ENCODE measurements at places on chromosomes 5 and 9.

- no peak for DNase-seq
Observed at GRCh38 chr5:146249801-146250200, 46.4 kb downstream of the RBM27 start.

DNA sequence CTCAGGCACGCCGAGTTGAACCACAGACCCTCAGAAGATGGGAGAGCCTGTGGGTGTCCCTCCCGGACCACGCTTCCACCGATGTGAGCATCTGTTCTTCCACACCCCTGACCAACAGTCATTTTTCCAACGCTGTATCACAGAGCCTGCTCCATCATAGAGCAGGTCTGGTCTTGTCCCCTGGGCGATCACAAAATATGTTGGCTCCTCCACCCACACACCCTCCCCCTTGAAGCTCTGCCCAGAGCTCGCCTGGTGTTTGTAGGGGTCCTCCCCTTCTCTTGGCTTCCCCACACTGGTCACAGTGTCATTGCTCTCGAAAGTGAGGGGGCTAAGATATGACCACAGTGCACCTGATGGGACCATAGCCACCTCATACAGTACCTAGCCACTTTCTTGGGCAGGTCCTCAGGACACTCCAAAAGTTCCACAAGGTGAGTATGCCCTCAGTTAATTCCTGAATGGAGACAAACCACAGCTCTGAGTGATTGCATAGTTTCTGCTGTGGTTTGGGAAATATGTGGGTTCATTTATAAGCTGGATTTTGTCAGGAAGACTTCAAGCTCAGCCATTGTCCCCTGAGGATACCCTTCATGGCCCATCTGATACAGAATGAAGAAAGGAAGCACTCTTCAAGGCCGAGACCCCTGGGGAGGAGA lies 3.5 kb upstream of the ZNF618 start:
- DNase-seq: no peak

DNA sequence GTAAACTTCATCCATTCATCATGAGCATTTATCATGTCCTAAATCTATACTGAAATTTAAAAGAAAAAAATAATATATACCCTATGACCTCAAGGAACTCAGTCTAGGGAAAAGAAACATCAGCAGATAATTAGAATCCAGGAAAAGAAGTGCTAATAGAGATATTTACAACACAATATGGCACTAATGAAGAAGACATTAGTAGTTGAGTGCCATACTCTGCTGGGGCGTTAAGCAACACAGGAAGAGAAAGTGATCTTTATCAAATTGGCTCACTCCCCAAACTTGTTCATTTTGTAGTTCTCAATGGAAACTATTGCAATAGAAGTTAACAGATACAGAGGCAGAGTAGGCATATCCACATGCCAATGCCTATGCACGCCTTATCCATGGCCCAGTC lies 27.5 kb downstream of the GABRA6 start:
- no peak for DNase-seq

GRCh38 chr5:8184455-8185063 lies 315.6 kb downstream of the MTRR start:
- peak; percentile 63 for DNase-seq

GRCh38 chr5:68027519-68027918 lies 188.0 kb upstream of the PIK3R1 start:
- DNase-seq: no peak

All from COR-L47 (cell line).